ENCODE measurements at places on chromosomes 3 and 15.

DNA sequence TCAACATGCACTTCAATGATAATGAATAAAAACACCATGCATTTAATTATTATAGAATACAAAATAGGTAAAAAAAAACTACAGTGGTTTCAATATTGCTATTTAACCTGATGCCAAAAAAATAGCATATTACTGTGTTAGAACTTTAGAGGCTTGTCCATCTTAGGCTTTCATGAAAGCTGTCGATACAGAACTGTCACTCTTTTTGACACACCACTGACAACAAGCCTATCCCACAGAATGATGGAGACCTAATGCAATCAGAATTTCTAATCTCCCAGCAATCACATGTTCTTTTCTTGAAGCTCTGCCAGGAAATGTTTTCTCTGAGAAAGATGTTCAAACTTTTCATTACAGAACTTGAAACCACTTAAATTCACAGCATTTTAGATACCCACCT is 490.3 kb upstream of the EPHA6 start:
- no peak for DNase-seq

DNA sequence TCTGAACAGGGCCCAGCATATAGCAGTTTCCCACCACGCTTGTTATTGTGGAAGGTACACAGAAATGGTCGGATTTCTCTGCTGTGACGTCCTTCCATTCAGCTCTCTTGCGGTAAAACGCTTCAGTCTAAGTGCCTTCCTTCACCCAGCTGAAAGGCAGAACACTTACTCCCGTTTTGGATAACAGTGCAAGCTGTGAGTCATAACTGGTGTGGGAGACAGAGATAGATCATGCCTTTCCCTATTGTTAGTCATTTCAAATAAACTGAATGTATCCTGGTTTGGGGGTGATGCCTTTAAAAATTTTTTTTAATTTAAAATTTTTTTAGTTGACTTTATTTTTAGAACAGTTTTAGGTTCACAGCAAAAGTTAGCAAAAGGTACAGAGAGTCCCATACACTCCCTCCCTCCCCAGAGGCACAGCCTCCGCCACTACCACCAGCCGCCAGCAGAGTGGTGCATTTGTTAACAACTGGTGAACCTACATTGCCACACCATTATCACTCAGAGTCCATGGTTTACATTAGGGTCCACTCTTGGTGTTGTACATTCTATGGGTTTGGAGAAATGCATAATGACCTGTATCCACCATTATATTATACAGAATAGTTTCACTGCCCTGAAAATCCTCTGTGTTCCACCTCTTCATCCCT is 94.9 kb upstream of the NSMCE3 start:
- no peak for DNase-seq

GRCh38 chr15:85624291-85624801 is 170.4 kb downstream of the KLHL25 start:
- no peak for DNase-seq

DNA sequence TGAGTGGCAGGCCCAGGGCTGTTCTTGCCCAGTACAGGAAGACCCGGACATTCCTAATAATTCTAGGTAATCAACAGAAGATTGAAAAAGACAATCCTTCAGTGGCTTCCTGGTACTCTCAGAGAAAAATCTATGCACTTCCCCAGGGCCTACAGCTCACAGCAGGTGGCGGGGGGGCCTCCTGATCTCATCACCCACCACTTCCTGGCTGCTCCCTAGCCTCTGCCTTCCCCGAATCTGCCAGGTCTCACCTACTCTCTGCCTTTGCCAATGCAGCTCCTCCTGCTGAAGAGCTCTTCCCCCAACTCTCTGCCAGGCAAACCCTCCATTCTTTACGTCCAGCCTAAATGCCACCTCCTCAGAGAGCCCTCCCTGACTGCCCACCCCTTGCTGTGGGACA is 37.5 kb downstream of the EHD4 start:
- no peak for DNase-seq

- DNase-seq, result no peak
These were observed 51.7 kb downstream of the ZIC4 start for GRCh38 chr3:147354623-147355022.
